Central memory CD8-positive, alpha-beta T cell (primary cell): ENCODE measurements at places on chromosomes 7 and 10.

DNA sequence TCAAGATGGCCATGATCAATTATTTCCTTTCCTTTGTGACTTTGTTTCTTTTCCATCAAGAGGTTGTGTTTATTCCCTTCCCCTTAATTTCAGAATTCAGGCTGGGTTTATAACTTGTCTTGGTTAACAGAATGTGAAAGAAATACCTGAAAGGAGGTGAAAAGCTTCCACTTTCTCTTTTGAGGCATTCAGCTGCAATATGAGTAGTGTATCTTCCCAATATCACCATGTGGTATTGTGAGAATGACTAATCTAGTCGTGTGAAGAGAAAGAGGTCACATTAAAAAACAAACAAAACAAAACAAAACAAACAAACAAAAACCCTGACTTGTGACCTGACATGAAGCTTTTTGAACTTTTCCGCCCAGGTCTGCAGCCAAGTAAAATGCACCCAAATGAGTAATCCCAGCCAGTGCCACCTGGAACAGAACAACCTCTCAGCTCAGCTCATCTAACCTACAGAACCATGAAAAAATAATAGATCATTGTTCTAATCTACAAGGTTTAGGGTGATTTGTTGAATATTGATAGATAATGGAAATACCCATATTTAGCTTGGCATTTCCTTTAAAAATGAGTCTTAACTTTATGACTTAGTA is 70.8 kb upstream of the TEX47 start:
- no peak overlapping the region for H3K27ac ChIP-seq
- H3K27me3 ChIP-seq: no peaks in the 10 kb centered on the region
- no peaks in the 10 kb centered on the region for H3K36me3 ChIP-seq
- H3K4me1 ChIP-seq: no peaks in the 10 kb centered on the region
- H3K4me3 ChIP-seq: no peak overlapping the region
- DNase-seq: no peak

DNA sequence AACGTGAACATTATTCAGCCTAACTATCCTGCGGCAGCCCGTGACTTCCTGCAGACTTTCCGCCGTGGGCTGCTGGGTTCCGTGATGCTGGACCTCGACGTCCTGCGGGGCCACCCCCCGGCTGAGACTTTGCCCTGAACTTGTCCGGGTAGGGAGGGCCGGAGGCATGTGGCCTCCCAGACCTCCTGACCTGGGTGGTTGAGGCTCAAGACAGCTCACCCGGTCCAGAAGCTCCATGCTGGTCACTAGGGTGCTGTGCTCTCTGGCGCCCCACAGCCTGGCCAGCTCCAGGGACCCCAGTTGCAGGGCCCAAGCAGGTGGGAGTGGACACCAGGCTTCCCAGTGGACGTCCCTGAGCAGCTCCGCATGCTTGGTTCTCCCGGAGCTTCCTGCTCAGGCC is 4.4 kb downstream of the SPRN start:
- H3K27ac ChIP-seq: no peak overlapping the region
- DNase-seq: no peak
- H3K27me3 ChIP-seq: no peaks in the 10 kb centered on the region

DNA sequence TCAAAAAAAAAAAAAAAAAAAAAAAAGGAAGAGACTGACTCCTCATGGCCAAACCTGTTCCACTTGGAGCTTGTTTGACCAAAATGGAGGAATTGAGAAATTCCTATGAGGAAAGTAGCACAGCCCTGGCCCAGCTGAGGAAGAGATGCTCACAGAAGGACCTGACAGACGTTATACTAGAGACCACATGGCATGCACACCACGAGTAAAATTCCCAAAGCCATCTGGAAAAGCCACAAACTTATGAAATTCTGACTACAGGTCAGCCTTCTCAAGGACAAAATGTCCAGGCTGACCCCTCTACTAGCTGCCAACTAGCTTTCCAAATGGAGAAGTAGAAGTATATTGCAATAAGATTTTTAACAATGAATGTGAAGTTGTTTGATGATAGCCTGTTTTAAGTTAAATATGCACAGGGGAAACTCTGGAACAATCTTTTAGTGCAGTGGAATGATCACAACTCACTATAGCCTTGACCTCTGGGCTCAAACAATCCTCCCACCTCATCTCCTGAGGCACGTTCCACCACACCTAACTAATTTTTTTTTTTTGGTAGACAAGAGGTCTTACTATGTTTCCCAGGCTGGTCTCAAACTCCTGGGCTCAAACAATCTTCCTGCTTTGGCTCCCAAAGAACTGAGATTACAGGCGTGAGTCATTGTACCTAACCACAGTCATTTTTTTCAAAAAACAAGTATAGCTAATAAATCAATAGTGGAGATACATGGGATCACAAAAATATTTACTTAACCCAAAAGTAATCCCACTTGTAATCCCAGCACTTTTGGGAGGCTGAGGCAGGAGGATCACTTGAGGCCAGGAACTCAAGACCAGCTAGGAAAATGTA is 75.7 kb downstream of the AKR1D1 start:
- H3K4me1 ChIP-seq: peaks cover 3% of the 10 kb centered on the region
- H3K36me3 ChIP-seq: no peaks in the 10 kb centered on the region
- DNase-seq: no peak
- H3K4me3 ChIP-seq: no peak overlapping the region
- H3K27ac ChIP-seq: no peak overlapping the region

GRCh38 chr7:128705891-128706333 is 33.2 kb upstream of the CALU start:
- DNase-seq: no peak
- H3K36me3 ChIP-seq: no peaks in the 10 kb centered on the region

GRCh38 chr10:12369982-12370381 is 20.6 kb downstream of the CAMK1D start:
- no peak overlapping the region for H3K27ac ChIP-seq
- no peaks in the 10 kb centered on the region for H3K27me3 ChIP-seq
- peaks cover 6% of the 10 kb centered on the region for H3K36me3 ChIP-seq
- H3K4me1 ChIP-seq: peaks cover 15% of the 10 kb centered on the region
- DNase-seq: no peak

DNA sequence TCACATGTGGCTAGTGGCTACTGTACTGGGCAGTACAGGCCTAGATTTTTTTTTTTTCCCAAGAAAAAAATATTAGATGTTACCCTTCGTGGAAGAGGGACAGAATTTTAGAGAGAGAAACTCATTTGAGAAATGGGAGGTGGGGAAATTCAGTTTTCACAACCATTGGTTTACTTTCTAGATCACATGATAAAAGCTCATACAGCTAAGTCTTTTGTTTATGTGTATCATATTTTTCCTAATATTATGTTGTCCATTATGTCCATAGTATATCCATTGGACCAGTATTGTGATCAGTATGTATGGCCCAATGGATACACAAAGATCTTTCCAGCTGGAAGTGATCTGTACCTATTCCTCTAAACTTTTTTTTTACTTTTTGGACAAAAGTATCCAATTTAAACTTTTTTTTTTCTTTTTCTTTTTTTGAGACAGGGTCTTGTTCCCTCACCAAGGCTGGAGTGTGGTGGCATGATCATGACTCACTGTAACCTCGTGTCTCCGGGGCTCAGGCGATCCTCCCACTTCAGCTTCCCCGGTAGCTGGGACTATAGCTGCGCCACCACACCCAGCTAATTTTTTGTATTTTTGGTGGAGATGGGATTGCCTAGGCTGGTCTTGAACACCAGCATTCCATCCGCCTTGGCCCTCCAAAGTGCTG is 4.1 kb downstream of the CALU start:
- H3K27me3 ChIP-seq: no peaks in the 10 kb centered on the region
- no peak overlapping the region for H3K4me3 ChIP-seq
- DNase-seq: no peak
- peaks cover 50% of the 10 kb centered on the region for H3K4me1 ChIP-seq
- H3K36me3 ChIP-seq: peaks cover 22% of the 10 kb centered on the region
- H3K27ac ChIP-seq: no peak overlapping the region

GRCh38 chr7:130353196-130353595 is 8.6 kb downstream of the CPA5 start:
- peaks cover 41% of the 10 kb centered on the region for H3K27me3 ChIP-seq
- DNase-seq: no peak
- H3K27ac ChIP-seq: no peak overlapping the region
- H3K4me1 ChIP-seq: no peaks in the 10 kb centered on the region

- H3K4me3 ChIP-seq: peak overlapping the region; percentile 96
- no peak for DNase-seq
- peak overlapping the region; percentile 92 for H3K27ac ChIP-seq
- peaks cover 19% of the 10 kb centered on the region for H3K36me3 ChIP-seq
- H3K4me1 ChIP-seq: peaks cover 35% of the 10 kb centered on the region
Observed at GRCh38 chr7:150406567-150407421, 27.7 kb downstream of the ZNF775 start.
